ENCODE measurements at places on chromosomes 6 and 20.

DNA sequence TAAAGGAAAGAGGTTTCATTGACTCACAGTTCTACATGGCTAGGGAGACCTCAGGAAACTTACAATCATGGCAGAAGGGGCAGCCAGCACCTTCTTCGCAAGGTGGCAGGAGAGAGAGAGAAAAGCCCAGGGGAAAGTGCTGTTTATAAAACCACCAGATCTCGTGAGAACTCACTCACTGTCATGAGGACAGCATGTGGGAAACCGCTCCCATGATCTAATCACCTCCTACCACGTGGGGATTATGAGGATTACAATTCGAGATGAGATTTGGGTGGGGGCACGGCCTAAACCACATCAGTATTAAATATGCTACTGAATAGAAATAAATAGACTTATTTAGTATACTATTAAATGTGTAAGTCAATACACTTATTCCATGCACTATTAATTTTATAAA, 70.6 kb upstream of the TCF21 start:
- DNase-seq, result no peak

- no peak for DNase-seq
Observed at GRCh38 chr6:49835140-49835539, 31.2 kb downstream of the CRISP1 start.

DNA sequence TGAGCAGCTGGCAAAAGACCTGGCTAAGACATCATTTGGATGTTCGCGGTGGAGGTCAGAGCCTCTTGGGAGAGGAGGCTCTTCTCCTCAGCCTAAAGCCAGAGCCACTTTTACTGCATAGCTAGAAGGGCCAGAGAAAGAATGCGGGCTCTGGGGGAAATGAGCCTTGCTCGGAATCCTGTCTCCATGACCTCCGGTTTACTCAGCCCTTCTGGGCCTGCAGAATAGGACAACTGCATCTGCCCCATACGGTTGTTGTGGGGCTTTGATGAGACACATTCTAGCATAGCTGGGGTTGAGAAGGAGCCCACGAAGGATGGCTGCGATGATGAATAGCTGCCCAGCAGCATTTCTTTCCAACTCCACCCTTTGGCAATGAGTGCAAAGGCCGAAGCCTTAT, 115.0 kb upstream of the SLC22A23 start:
- DNase-seq, result no peak

DNA sequence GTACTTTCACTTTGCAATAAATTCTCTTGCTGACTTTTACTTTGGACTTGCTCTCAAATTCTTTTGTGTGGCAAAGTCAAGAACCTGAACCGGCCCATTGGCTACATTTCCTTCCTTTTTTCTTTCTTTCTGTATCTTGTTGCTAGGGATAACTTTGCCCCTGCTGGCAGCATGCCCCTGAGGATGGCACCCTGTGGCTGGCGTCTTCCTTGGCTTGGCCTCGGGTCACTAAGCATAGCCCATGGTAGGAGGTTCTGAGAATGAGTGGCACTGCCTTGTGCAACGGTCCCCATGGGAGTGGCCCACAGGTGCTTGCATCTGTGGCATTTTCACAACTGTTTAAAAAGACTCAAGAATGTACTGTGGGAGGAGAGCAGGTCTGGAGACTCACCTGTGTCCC, 14.0 kb upstream of the HLA-F start:
- DNase-seq, result no peak

DNA sequence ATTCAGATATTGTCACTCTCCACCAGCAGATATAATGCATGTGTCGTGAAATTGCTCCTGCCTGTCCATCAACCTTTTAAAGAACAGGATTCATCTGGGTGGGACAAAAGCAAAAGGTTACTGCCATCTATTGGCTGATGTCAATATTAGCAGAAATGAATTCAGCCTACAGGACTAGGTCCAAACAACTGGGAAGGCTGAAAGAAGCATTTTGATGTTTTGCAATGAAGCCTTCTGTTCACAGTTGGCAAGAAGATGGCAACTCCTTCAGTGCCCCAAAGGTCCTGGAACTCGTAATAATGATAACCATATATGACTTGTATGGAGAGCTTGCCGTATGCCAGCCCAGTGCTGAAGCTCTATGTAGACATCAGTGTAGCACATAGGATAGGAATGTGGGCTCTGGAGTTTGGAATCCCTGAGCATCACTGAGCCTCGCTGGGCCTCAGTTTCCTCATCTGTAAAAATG, 7.5 kb downstream of the BCAS1 start:
- no peak for DNase-seq

DNA sequence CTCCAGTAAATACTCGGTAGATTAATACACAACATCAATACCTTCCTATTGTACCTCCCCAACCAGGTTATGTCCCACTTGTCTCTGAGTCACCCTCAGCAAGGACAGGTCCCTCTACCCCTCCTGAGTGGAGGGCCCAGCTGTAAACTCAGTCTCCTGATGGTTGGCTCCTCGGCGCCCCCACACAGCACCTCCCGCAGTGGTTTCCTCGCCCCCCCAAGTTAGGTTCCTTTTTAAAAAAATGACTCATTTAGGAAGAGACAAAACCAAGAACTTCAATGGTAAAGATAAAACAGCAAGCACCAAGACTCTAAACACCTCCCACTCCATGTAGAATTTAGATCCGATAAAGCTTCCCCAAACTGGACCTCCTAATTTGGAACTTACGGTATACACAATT, 83.5 kb downstream of the TRERF1 start:
- peak; percentile 32 for DNase-seq

DNA sequence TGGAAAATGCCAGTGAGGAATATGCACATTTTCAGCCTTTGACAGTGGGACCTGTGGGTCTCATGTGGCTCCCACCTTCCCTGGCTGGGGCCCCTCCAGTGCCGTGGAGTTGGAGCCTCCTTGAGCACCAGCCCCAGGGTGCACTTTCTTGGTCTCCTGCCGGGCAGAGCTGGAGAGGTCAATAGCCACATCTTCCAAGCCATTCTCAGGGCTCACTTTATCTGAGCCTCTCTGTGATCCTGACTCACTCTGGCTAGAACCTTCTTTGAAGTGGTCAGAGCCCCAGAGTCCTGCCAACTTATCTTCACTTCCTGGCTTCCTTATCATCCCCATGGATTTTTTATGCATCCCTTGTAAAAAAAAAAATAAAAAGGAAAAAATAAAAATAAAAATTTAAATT, 5.7 kb downstream of the VSX1 start:
- no peak for DNase-seq

DNA sequence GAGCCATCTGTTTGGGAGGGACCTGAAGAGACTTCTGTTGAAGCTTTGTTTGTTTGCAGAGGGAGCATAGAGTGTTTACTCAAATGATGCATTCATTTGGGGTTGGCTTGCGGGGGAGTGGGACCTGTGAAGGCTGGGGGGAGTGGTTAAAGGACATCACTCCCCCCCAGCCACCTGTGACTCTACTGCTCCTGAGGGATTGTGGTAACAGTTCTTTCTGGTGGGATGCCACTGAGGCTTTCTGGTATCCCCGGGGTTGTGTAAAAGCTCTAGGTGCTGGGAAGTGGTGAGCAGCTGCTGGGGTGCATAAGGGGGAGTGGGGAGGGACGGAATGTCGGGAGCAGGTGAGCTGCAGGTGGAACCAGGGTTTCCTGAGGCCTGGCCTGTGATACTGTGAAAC, 239.2 kb upstream of the QKI start:
- no peak for DNase-seq

- DNase-seq, result no peak
Observed at GRCh38 chr6:36929607-36930006, 24.9 kb upstream of the PI16 start.

DNA sequence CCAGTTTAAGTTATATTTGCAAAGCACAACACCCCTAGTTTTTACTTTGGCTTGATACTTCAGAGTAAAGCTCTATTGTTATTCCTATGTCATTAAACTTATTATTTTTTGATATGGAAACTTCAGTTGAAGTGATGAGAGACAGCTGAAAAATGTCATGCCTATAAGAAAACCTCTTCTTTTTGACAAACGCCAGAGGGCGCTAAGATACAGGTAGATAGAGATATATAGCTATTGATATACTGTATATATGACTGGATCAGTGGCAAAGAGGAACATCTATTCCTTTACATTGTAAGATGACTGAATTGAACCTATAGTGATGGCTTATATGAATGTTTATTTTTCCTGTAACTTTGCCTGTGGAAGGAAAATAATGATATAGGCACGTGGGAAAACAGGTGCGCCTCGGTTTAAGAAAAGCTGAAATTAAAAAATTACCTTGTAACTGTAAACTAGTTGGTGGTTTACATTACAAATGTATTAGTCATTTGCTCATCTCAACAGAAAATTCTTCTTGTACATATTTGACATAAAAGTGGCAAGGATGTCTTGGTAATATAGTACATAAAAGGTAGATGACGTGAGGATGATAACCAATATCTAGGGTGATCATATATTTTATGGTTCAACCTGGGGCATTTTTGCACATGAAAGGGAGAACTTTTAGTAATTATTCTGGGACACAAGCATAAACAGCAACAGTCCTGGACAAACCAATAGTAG, 74.1 kb downstream of the LAMA4 start:
- no peak for DNase-seq

GRCh38 chr6:131305037-131305850, 170.0 kb downstream of the AKAP7 start:
- DNase-seq, result no peak

DNA sequence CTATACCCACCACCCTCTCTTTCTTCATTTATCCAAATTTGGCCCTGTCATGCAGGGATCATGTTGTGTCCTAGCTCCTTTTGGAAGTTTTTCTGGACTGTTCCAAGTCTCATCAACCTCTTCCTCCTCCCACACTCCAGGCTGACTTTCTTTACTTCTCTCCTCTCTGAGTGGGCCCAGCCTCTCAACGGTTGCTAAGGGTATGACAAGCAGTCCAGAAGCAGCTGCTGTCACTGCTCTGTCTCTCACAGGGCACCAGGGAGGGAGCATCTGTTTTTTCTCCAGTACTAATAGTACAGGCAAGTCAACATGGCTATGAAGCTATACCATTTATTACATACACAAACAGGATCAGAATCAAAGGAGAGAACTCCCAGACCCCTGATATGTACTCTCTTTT, 8.2 kb downstream of the NT5DC1 start:
- DNase-seq, result no peak

DNA sequence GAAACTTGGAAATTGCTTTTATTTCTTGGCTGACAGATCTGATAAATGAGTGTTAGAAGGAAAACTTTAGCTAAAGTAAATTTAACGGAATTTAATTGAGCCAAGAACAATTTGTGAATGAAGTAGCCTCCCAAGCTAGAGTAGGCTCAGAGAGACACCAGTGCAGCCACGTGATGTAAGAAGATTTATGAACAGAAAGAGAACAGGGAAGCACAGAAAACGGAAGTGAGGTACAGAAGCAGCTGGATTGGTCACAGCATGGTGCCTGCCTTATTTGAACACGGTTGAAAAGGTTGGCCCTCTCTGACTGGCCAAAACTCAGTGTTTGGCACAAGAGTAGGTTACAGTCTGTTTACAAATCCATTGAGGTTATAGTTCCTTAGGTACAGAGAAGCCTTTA, 29.5 kb upstream of the IFNGR1 start:
- no peak for DNase-seq

GRCh38 chr6:156902782-156903181, 125.6 kb downstream of the ARID1B start:
- no peak for DNase-seq

DNA sequence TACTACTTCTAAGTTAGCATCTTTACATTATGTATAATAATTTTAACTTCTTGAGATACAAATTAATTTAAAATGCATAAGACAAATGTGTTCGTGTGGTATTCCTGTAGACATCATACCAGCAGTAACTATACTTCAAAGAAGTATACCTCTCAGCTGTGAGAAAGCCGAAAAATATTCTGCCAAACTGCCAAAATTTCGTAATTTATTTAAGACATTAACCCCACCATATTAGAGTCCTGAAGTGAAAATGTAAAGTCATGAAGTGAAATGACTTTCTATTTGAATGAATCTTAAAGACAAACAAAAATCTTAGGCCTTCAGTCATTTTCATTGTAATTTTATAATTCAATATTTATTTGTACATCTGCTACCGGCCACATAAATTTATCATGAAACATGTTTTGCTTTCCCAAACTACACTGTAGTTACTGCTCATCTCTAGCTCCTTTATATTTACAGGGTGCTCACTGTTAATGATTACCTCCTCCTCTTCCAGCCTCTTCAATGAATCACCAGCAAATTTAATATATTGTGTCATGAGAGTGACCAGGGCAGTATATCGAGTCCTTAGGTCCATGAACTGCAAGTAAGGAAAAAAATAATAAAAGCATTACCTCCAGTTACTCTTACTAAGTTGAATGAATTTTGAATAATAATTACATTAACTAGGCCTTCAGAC, 18.5 kb downstream of the DST start:
- DNase-seq, result no peak

GRCh38 chr6:124978451-124979293, 16.4 kb downstream of the RNF217 start:
- DNase-seq, result no peak

GRCh38 chr6:4355241-4355640, 219.9 kb upstream of the ECI2 start:
- no peak for DNase-seq

- DNase-seq, result no peak
Observed at GRCh38 chr6:161351858-161352257, 78.0 kb upstream of the AGPAT4 start.

GRCh38 chr6:6689400-6690143, 101.1 kb downstream of the LY86 start:
- no peak for DNase-seq

GRCh38 chr6:170111816-170112582, 178.9 kb downstream of the DLL1 start:
- no peak for DNase-seq

DNA sequence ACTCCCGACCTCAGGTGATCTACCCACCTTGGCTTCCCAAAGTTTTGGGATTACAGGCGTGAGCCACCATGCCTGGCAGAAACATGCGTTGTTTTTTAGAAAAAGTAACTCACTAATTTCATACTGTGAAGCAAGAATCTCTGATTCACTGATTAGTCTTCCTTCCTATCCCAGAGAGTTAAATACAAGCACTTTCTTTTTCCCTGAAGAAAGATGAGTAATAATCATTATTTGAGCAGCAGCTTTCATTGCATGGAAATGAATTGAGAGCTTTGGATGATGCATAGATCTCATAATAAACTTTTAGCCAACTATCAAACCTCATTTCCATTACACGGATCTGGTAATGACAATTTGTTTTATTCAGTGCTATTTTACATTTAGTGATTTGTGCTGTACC, 892.5 kb upstream of the EYS start:
- DNase-seq, result no peak

All from activated T-helper 1 cell treated with Interleukin-2 at 50 U/mL for 16 hours (primary cell).